Activated naive CD4-positive, alpha-beta T cell (primary cell): ENCODE measurements at places on chromosomes 12 and 14.

DNA sequence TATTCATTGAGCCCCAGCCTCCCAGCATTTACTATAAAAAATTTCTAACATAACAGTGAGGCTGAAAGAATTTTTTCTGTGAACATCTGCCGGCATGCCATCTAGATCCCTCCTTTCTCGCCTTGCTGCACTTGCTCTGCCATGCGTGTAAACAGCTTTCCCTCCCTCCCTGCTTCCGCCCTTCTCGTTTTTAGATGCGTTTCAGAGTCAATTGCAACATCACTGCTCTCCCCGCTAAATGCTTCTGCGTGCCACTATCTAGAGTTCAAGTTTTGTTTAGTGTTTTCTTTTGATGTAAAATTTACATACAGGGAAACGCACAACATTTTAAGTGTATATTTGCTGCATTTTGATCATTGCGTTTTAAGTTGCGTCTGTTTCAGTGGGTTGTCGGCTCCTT lies 83.6 kb downstream of the CCDC92 start:
- no peak for DNase-seq

GRCh38 chr12:3078086-3078820 lies 1.1 kb downstream of the TSPAN9 start:
- no peak for DNase-seq

GRCh38 chr12:42904683-42905418 lies 315.3 kb upstream of the PRICKLE1 start:
- no peak for DNase-seq

GRCh38 chr12:51924551-51925319 lies 17.4 kb downstream of the ACVRL1 start:
- no peak for DNase-seq

GRCh38 chr12:79691511-79692248 lies 916 bp upstream of the PAWR start:
- no peak for DNase-seq

DNA sequence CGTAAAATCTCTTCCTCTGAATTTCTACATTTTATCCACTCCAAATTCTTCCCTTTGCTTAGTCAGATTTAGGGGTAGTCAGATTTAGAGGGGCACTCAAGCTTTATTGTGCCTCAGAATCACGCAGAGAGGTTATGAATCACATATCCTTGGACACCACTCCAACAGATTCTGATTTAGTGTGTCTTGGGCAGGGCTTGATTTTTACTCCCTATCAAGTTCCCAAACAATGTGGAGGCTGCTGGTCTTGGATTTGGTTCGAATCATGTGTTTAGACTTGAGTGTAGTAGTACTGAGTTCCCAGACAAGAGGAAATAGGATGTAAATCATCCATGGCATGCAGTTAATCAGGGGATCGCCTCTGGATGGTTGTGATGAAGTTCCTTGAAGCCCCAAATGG lies 298.1 kb upstream of the CLEC14A start:
- DNase-seq = no peak

- DNase-seq = no peak
These were observed 32.4 kb upstream of the ULK1 start for GRCh38 chr12:131862084-131862441.

GRCh38 chr12:43551971-43552559 lies at the start of gene ADAMTS20:
TSS of gene ADAMTS20 (minus strand) at chr12:43552203. CDS start at chr12:43551921, 282 bp downstream.
- DNase-seq = no peak

GRCh38 chr14:63761351-63762117 lies 33.7 kb upstream of the SGPP1 start:
- DNase-seq = no peak

- DNase-seq = no peak
These were observed 1.4 kb downstream of the NFYB start for GRCh38 chr12:104136577-104136976.

- no peak for DNase-seq
These were observed 9.4 kb downstream of the WASHC3 start for GRCh38 chr12:102052192-102053061.

GRCh38 chr12:87491598-87491997 lies 537.6 kb downstream of the C12orf50 start:
- no peak for DNase-seq

GRCh38 chr12:110102255-110102654 lies 21.9 kb upstream of the IFT81 start:
- DNase-seq = no peak

GRCh38 chr12:120737557-120738251 lies 12.1 kb downstream of the ACADS start:
- no peak for DNase-seq

DNA sequence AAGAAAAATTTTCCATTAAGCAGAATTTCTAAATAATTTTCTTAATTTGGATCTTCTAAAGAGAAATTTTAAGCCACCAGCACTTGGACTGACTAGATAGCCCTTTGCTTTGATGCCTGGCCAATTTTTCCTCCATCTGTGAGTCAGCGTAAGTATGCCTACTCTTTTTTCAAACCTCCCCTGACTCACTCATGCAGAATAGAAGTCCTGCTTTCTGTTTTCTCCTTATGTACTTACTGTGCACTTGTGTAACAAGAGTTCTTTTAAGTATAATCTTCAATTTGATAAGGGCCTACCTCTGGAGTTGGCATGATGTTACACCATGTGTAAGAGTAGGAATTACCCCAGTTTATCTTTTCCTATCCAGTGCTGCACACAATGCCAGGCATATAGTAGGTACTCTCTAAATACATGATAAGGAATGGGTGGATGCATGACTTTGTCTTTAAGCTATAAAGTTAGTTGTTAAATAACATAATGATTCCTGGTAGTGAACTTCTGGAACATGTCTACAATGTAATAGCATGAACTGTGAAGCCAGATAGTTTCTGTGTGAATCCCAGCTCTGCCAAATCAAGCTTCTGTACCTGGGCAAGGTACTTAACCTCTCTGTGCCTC lies 329.6 kb downstream of the TMTC2 start:
- no peak for DNase-seq

DNA sequence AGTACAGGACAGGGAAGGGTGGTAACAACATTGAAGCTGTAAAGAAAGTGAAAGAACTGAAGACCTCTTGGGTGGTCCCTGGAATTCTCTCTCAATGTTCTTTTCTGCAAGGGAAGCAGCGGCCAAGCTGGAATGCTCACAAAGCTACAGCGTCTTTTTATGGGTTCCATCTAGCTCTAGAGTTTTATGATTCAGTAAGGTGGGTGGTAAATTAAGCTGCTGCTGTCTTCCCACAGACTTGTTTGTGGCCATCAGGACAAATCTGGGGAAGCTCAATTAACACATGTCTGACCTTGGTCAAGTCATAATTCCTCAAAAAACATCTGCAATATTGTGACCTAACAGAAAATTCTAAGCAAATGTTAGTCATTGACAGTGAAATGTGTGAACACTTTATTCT lies 139.1 kb downstream of the MED13L start:
- no peak for DNase-seq

DNA sequence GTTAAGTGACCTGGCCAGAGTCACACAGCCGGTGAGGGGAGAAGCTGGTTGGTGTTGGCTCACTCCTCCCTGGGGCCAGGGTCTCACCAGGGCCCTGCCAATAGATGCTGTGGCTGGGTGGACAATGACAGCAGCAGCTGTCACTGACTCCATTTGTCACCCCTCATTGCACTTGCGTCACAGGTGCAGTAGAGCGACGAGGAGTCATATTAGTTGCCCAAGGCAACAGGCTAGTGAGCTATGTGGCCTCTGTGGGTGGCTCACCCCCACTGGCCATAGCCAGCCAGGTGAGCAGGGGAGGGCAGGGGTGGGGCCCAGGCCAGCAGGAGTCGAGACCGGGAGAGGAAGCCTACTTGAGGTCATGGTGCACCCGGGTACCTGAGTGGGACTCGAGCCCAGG lies 9.7 kb downstream of the SLC25A47 start:
- no peak for DNase-seq

GRCh38 chr14:69291396-69291795 lies 31.4 kb downstream of the GALNT16 start:
- no peak for DNase-seq

- no peak for DNase-seq
These were observed 12.0 kb upstream of the IL26 start for GRCh38 chr12:68237619-68238018.

DNA sequence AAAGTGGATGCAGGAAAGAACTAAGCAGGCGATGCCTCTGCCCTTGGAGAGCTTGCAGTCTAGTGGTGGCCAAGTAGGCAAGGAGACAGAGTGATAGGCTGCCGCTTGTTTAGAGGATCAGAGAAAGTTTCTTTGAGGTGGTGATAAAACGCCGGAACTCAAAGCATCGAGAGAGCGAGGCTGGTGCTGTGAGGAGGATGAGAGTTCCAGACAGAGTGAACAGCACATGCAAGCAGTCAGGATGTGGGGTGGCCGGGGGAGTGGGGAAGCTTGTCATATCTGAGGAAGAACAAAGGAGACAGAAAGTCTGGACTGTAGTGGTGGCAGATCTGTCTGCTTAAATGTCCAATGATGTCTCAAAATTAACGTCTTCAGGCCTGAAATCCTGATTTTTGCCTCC lies 319.7 kb downstream of the SNAPC1 start:
- DNase-seq = peak; percentile 4

GRCh38 chr12:64077922-64078321 lies 144.2 kb downstream of the KICS2 start:
- no peak for DNase-seq

DNA sequence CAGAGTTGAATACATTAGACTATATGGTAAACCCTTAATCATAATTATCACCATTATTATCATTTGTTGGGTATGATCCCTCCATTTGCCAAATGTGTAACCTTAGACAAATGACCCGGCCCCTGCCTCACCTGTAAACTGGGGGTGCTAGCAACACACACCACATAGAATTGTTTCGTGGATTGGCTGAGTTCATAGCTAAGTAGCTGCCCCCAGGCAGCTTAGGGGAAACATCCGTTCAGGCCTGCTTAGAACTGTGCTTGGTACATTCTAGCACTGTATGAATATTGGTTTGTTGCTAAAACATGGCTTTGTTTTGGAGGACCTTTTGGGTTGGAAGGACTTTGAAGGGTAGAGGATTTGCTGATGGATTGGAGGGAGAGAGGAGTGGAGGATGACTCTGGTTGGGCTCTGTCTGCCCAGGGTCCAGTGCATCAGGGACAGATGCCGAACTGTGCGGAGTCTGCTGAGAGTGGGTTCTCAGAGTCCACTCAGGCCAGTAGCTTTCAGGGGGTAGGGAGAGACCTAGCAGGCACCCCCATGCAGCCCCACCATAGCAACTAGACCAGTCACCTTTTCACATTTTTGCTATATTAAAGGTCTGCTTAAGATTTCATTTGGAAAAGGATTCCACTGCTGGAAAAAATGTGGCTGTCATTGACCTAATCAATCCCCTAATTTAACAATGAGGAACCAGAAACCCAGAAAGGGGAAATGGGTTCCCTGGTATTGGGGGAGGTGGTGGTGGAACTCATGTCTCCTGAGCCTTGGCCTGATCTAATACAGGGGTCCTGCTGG lies 2.2 kb downstream of the RIN3 start:
- DNase-seq = no peak

GRCh38 chr14:68234101-68234905 lies 414.7 kb downstream of the RAD51B start:
- DNase-seq = no peak

GRCh38 chr12:108630481-108631207 lies 3.0 kb downstream of the SELPLG start:
- DNase-seq = no peak

DNA sequence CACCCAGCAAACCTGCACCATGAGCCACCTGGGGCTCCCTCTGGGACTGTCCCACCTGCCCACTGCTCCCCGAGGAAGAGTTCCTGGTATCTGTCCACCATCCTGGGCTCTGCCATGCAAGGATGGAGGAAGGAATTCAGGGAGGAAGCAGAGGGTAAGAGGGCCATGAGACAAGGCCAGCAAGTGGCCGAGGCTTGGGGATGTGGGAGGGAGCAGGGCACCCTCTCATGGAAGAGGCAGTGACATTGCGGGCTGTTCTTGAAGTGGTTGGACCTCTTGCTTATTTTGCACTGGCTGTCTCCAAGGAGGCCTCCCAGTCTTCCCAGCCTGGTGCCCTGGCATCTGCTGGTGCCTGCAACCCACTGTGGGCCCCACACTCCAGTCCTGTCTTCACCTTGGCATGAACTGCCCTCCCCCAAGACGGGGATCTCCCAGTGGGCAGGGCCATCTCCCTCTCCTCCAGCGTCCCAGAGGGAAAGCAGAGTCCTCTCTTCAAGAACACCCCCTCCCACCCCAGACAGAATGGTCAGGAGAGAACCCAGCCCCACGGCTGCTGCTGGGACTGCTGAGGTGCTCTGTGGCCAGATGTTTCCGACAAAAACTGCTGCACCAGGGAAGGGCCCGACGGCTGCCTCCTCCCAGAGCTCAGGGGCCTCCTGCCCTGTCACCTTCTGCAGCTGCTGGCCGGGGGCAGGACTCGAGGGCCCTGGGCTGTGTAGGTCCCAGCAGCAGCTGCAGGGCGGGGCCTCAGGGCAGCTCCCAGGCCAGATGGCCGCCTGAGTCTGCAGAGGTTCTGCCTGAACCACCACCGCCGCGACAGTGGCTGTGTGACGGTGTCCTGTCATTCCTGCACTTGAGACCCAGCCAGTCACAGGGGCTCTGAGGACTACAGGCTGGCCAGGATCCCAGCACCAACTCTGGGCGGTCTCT lies 1.8 kb upstream of the AKT1 start:
- DNase-seq = no peak

- DNase-seq = no peak
These were observed 12.8 kb downstream of the DIP2B start for GRCh38 chr12:50517421-50518048.
